ENCODE measurements at places on chromosomes 1 and 21.

DNA sequence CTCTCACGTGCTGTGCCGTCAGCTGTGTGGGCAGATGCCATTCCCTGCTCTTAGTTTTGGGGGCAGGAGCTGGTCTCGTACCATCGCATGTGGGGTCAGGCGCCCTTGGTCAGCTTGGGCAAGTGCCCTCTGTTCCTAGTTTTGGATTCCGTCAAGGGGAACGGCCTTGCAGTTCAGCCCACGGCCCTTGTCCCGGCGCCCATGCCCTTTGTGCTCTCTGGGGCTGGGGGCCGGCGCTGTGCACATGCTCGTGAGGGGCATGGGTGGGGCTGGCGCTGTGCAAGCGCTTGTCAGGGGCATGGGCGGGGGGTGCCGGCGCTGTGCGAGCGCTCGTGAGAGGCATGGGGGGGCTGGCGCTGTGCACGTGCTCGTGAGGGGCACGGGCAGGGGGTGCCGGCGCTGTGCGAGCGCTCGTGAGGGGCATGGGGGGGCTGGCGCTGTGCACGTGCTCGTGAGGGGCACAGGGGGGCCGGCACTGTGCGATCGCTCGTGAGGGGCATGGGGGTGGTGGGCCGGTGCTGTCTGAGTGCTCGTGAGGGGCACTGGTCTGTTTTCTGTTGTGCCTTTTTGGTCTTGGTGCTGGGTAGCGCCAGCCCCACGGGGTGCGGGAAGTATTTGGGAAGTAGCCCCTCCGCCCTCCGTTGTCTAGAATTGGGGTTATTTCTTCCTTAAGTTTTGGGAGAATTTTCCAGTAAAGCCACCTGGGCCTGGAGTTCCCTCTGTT, 29.5 kb upstream of the DIP2A start:
- no peak for DNase-seq

DNA sequence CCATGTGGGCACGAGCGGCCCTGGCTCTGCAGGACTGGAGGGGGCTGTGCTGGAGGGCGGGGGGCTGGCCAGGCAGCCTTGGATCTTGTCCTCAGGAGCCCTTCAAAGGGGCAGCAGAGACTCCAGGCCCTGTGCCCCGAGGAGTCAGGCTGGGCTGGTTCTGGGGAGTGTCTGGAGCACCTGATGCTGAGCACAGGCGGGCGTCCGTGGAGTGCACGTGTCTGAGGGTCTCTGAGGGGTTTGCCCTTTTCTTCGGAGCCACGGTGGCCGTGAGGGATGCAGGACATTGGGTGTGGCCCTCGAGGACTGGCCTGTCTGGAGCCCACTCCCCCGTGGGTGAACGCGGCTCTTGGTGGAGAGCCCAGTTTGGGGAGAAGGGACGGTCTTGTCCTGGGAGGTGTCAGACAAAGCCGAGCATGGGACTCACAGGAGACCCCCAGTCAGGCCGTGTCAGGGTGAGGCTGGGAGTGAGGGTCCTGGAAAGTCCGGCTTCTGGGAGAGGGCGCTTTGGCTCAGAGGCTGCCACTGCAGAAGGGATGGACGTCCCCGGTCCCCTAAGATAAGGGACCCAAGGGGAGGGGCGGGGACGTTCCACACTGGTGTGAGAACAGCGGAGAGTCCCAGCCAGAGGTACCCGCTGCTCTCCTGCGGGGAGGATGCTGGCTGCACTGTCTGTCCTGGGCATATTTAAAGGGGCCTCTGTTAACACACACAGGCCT, 60.8 kb downstream of the COL18A1 start:
- DNase-seq = no peak

GRCh38 chr1:37257646-37258045, 216.7 kb upstream of the ZC3H12A start:
- no peak for DNase-seq

DNA sequence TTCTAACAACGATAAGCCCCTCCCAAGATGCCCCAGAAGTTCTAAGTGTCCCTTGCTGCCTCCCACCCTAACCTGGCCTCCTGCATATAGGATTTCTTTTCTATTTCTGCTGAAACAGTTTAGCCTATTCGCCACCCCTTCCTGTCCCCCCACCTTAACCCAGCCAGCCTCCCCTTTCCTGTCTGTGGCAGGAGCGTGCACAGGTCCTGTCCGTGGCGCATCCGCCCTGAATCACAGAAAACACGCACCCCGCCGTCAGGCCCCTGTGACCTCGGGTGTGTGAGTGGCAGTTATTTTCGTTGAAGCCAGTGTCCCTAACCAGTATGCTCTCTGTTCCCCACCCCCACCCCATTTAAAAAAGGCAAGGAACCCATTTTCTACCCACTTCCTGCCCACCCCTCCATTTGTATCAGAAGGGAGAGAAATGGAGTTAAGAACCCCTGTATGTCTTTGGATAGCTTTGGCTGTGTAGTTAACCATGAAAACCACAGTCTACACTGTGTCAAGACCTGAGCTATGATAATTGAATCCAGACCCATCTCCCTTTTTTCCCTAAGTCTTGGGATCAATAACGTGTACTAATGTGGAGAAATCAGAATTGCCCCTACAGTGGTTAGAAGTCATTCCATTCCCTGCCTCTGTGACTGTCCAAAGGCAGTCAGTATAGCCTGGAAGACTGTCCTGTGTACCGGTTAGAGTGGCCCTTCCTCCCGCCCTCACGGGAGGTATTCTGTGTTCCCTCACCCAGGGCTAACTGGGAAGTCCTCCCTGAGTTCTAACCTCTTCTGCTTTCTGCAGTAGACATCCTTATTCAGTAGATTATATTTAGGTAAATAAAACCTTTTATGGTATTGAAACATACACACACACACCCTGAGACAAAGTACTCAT, 1.8 kb downstream of the PLEKHO1 start:
- no peak for DNase-seq

GRCh38 chr1:44988531-44989156, 2.2 kb upstream of the EIF2B3 start:
- no peak for DNase-seq

- no peak for DNase-seq
Observed at GRCh38 chr1:69585666-69586065, 17.9 kb downstream of the LRRC7 start.

DNA sequence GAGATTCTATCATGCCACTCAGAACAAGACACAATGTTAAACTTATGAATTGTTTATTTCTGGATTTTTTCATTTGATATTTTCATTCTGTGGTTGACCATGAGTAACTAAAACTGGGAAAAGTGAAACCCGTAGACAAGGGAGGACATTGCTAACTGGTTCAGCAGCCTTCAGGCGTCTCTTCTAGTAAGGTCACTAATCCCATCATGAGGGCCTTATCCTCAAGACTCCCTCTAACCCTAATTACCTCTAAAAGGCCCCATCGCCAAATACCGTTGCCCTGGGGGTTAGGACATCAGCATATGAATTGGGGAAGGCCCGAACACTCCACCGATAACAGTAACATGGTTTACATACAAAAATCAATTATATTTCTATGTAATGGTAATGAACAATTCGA, 247.6 kb downstream of the TM2D1 start:
- DNase-seq = no peak

GRCh38 chr1:91499904-91500755, 521 bp upstream of the CDC7 start:
- no peak for DNase-seq

DNA sequence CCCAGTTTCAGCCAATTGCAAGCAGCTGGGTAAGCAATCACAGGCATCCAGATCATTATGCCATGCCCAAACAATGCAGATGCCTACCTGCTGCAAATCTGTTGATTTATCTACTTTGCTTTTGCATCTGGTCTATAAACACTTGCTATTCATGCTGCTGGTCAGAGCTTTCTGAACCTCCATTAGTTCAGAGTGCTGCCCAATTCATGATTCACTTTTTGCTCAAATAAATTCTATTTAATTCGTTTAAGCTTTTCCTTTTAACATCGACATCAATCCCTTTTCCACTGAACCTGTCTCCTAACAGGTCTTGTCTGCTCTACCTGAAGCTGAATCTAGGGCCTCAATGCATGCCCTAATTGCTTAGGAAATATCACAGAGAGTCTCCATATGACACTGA, 99.4 kb upstream of the C1orf87 start:
- no peak for DNase-seq

DNA sequence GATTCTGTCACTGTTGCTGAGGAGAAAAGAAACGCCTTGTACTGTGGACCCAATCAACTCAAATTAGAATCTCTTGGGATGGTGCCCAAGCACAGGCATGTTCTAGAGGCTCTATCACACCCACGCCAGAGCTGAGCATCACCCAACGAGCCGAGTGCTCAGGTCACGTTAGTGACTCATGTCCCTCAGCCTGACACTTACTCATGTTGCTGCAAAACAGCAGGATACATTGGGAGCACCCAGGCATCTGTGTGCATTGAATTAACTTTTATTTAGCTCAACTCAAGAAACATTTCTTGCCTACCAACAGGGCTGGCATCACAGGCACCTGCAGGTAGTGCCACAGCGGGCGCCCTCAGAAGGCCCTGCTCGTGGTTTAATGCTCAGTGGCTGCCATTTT, 149.8 kb downstream of the ETS2 start:
- no peak for DNase-seq

DNA sequence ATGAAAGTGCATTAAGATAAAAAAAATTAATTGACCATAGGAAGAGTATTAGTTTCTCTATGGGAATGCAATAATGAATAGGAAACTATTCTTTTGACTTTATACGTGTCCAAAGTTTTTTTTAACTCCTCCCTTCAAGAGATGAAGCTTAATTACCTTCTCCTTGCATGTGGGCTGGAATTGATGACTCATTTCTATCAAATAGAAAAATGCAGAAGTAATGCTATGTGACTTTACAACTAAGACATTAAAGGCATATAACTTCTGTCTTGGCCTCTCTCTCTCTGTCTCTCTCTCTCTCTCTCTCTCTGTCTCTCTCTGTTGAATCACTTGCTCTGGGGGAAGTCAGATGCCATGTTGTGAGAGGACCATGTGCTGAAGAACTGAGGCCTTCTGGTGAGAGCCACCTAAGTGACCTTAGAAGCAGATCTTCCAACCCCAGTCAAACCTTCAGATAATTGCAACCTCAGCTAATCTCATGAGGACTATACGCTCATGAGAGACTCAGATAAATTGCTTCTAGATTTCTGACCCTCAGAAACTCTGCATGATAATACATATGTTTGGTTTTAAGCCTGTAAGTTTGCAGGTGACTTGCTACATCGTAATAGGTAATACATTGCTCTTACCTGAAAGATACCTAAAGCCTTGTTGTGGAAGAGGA, 414.2 kb downstream of the KCNT2 start:
- DNase-seq = no peak

- DNase-seq = no peak
Observed at GRCh38 chr1:179976970-179977651, 22.5 kb downstream of the CEP350 start.

GRCh38 chr21:44606495-44606894, 5.4 kb upstream of the KRTAP10-8 start:
- no peak for DNase-seq

DNA sequence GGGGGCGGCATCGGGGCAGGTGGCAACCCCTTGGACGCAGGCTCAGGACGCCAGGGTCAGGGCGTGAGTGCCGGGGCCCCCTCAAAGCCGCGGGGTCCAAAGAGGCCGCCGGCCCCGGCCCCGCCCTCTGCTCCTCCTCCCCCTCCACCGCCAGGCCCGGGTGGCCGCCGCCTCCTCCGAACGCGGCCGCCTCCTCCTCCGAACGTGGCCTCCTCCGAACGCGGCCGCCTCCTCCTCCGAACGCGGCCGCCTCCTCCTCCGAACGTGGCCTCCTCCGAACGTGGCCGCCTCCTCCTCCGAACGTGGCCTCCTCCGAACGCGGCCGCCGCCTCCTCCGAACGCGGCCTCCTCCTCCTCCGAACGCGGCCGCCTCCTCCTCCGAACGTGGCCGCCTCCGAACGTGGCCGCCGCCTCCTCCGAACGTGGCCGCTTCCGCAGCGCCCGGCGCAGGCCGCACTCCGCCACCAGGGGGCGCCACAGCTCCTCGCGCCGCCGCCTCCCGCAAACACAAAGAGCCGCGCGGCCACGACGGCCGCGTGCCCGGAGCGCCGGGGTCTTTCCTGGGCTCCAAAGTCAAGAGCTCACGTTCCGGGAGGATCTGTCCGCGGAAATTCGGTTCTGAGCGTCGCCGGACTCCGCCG, 19.3 kb upstream of the SAMD11 start:
- DNase-seq = peak; percentile 37

GRCh38 chr1:229196404-229197264, 74.3 kb upstream of the RAB4A start:
- DNase-seq = no peak

DNA sequence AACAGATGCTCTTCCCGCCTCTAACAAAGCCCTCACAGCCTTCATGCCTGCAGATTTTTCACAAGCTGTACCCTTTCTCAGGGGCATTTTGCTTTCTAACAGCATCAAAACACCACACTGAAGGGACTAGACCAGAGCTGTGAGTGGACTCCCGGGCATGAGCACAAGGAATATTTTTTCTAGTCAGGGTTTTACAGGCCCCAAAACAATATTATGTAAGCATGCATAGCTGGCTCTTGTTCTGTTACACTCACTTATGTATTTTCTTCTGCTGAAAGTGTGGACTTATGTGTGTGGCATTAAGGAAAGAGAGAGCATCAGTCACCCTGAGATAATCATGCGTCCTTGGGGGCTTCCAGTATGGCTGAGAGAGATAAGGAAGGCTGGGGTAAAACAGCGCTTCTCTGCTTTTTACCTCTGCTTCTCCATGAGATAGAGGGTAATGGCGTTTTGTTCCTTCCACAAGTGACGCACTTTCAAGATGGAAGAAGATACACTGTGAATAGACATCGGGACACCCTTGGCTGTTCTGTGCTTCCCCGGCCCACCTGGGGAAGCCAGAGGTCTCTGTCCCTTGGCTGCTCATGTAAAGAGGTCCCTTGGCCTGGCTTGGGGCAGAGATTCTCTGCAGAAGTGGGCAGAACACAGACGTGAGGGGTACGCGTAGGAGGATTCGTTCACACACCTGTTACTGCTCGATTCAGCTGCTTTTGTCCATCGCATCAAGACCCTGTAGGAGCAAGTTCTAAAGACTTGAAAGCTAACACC, 266.7 kb upstream of the RAB4A start:
- no peak for DNase-seq

- DNase-seq = no peak
Observed at GRCh38 chr1:27416387-27417111, 24.1 kb downstream of the GPR3 start.
